ENCODE measurements at places on chromosomes 6 and 20.
A peak's percentile ranks its signal among the peaks of the same experiment; 100 is the strongest.

GRCh38 chr6:154757352-154758050, 24.3 kb downstream of the SCAF8 start:
- no peak for DNase-seq

GRCh38 chr6:43454290-43454695, 1.1 kb downstream of the DLK2 start:
- DNase-seq = peak; percentile 45

- DNase-seq = no peak
These were observed 52.1 kb downstream of the SNX5 start for GRCh38 chr20:17916433-17916891.

- no peak for DNase-seq
These were observed 172.5 kb upstream of the JARID2 start for GRCh38 chr6:15073344-15073789.

DNA sequence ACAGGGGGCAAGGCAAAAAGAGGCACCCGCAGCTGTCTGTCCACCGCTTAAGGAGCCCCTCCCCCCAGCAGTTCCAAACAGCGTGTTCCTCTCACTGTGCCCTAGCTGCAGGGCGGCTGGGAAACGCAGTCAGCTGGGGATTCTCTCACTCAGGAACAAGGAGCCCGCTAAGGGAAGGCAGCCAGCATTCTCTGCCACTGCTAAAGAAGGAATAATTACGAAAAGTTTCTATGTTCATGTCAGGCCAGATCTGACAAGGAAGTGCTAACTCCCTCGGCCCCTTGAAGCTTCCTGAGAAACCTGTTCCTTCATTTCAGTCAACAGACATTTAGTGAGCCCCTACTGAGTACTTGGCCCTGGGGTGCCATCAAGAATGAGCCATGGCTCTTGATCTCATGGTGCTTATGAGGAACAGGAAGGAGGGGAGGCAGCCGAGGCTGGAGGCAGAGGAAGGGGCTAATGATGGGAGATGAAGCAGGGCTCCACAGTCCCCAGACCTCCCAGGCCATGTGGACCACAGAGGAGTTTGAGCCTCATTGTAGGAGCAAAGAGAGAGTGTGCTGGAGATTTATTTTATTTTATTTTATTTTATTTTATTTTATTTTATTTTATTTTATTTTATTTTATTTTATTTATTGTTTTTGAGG, 101.7 kb upstream of the PMEPA1 start:
- DNase-seq = no peak

- no peak for DNase-seq
These were observed 159.3 kb upstream of the MARCKS start for GRCh38 chr6:113697632-113698410.
